ENCODE measurements at places on chromosomes 1 and 21. TPM values are rescaled to one million over a fixed set of nuclear protein-coding genes. Genes with fewer than 3 reads are reported as not detected.

- no peak for DNase-seq
Measured at GRCh38 chr1:5644281-5645134, 347.7 kb downstream of the NPHP4 start.

- DNase-seq: no peak
Measured at GRCh38 chr1:36885540-36886357, 148.6 kb downstream of the GRIK3 start.

Gene MIS18A
- total RNA-seq: 37.8 TPM

GRCh38 chr1:17118706-17119075, 560 bp downstream of the PADI2 start:
- DNase-seq: no peak

Gene EPHA10
- 0.33 TPM for total RNA-seq

- no peak for DNase-seq
Measured at GRCh38 chr21:44828362-44829056, 10.6 kb upstream of the SUMO3 start.

- no peak for DNase-seq
Measured at GRCh38 chr1:247471445-247472016, 13.6 kb upstream of the OR2B11 start.

GRCh38 chr21:20902998-20903397, 95.2 kb upstream of the NCAM2 start:
- DNase-seq: no peak

Gene TNFRSF9
- total RNA-seq: 11.6 TPM

Gene ZNF683
- total RNA-seq: not detected

GRCh38 chr1:182041615-182042014, 19.9 kb downstream of the ZNF648 start:
- no peak for DNase-seq

Gene MAP1LC3C
- total RNA-seq: not detected

- no peak for DNase-seq
Measured at GRCh38 chr21:34609933-34610549, 4.9 kb downstream of the RCAN1 start.
